Neural crest cell (in vitro differentiated cells): ENCODE measurements at places on chromosomes 5 and 9.

DNA sequence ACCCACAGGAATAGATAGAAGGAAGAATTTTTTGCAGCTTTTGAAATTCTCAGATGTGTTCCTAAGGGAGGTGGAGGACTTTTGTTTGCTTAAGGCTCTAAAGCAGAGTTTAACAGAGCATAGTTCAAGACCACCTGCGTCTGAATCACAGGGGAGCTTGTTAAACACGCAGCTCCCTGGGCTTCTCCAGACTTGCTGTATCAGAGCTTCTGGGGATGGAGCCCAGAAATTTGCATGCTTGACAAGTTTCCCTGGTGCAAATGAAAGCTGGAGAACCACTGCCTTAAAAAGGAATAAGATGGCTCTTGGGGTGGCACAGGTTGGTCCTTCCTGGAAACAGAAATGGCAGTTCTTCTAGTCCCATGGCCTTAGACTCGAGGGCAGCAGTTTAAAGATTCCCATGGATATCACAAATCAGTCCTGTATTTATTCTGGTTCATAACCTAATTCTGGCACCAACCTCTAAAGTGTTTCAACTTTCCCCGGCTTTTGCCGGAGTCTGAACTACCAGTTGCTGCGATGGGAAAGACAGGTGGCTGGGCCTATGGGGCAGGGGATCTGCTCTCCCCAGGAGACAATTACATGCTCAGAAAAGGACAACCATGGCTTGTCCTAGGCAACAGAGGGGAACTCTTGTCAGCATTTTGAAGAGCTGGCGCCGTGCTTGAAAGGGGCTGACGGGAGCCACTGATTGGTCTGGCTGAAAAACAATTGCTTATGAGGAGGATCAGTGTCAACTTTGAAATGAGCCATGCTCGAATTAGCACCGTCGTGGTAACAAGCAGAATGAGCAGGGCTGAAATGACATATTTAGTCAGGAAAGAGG, 599.6 kb downstream of the CCDC171 start:
- no peak for DNase-seq

DNA sequence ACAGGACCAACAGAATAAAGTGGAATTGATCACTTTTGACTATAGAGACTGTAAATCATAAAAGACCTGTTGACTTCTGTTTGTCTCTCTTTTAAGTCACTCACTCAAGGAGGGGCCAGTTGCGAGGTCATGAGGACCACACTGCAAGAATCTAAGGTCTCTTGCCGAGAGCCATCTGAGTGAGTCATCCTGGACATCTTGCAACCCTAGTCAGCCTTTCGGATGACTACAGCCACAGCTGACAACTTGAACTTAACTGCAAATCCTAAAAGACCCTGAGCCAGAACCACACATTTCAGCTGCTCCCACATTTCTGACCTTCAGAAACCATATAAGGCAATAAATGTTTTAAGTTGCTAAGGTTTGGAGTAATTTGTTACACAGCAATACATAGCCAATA, 129.7 kb upstream of the RAD23B start:
- no peak for DNase-seq

DNA sequence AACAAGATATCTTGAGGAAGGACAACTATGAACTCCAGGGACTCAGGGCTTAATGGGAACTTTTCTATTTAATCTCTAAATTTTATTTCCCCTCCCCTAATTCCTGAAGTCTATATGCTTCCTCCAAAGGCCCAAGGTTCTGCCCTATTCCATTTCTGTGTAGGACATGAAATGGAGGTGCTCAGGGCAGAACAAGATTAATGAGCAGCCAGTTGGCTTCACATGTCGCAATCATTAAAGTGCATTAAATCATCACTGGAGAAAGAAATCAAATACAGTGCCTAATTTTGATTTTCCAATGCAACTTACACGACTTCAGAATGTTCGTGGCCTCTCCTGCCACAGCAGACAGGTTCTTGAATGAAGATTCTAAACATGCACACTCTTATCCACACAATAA, 862.1 kb downstream of the PTPRD start:
- DNase-seq: no peak

DNA sequence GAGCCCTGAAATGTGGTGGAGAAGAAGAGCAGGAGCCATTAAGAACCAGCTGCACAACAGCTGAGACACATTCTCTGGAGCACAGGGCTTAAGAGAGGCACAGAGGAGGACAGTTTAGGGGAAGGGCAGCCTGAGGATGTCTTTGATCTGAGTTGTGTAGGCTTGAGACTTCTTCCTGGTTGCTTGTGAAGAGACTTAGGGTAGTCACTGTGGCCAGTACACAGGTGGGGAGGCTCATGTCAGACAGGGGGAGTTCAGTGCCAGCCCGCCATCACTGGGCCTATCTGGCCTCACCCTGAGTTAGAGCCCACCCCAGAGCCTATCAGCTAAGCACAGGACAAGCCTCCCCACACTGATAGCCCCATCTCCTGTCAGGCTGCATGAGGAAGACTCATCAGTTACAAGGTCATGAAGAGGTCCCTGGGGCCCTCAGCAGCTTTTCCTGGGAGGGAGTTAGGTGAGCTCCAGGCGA, 19.8 kb downstream of the SLC22A4 start:
- DNase-seq: no peak

DNA sequence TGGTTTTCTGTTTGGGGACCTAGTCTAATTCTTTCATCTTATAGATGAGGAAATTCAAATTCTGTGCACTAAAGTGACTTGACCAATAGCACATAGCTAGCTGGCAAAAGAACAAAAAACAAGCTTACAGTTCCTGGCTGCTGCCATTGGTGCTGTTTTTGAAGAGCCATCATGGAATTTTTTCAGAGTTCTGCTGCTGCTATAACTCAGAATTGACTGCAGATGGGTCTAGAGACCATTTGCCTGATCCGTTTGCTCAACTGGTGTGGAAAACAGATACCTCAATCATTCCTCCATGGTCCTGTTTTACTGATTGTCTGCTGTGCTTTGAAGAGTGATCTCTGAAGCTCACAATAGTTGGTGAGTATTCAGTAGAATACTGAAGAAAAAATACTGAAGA, 15.2 kb downstream of the FBXL7 start:
- DNase-seq: no peak

GRCh38 chr9:122186301-122186700, 26.6 kb downstream of the MORN5 start:
- no peak for DNase-seq
